ENCODE measurements at places on chromosomes 2 and 18.

DNA sequence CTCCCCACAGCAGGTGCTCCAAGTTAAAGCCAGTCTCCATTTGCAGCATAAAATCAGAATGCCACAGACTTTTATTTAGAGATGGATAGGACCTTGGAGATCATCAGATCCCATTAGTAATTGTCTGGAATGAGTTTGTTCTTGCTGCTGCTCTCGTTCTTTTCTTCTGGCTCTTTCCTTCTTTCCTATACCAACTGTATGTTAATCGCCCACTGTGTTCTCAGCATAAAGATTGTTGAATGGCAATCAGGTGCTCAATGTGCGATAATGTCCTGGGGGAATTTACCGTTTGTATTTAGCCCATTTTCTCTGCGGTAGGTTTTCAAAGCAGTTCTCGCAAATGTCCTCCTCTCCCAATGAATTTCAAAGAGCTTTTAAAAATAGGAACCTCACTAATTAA is 3.3 kb downstream of the GPR39 start:
- DNase-seq: no peak

DNA sequence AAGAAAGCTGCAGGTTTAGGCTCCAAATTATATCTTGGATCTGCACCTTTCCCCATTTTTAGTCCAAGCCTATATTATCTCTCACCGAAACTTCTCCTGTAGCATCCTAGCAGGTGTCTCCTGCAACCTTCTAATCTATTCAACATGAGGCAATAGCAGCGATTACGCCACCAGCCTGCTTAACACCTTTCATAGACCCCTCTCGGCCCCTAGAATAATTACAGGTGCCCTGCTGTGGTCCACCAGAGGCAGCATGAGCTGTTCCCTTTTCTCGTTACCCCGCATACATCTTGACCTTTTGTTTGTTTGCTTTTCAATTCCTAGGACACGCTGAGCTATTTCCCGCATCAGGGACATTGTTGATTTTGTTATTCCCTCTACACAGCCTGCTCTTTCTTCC is 361.9 kb downstream of the CYRIA start:
- no peak for DNase-seq

DNA sequence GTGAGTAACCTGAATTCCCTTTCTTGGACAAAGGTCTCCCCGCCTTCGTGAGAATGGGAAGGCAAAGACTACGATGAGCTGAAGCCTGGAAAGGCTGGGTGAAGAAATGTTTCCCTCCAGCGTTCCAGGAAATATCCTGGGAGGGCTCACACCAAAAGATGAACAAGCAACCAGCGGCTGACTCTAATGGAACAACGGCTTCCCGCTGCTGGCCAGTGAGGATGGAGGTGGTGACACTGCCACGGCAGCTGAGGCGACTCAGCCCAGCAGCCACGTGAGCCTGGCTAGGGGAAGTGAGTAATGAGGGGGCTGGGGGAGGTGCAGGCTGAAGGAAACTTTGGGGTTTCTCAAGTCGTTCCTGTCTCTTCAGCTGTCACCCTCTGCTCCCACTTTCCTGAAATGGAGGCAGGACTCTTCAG is 105.0 kb upstream of the SMAD7 start:
- DNase-seq: no peak

DNA sequence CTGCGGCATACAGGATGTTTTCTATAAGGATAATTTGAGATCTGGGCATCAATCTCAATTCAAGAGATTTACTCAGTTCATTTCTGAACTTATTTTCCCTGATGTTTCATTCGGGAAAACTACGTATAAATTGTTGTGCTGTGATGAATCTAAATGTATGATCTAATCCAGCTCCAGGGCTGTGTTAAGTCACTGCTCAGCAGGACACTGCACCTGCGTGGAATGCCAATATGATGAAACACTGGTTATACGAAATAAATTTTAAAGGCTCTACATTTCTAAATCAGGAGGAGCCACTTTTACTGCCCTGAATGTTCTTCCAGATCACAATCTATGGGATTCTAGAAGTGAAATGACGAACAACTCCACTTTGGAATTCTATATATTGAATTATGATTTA is 259.0 kb downstream of the HNMT start:
- no peak for DNase-seq

DNA sequence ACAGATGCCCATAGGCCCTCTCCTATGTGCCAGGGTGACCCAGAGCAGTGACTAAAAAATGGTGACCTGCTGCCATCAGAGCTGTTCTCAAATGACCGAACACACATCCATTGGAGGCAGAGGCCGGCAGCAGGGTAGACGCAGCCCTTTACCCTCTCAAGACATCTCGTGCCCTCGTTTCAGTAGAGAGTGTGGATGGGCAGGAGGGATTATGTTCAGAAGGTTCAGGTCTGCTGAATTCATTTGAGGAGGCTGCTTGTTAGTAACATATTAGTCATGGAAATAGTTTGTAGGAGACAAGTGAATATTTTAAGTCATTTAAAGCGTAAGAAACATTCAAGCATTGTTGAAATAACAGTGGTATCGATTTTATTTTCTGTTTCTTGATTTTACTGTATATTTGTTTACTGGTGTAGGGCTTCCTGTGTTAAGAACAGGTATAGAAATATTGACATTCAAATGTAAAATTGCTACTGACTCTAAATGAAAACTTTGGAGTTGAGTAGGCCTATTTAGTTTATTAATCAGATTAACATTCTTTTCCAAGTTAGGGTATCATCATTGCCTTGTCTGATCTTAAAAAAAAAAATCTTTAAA is 82.6 kb downstream of the ZNF532 start:
- DNase-seq: no peak

DNA sequence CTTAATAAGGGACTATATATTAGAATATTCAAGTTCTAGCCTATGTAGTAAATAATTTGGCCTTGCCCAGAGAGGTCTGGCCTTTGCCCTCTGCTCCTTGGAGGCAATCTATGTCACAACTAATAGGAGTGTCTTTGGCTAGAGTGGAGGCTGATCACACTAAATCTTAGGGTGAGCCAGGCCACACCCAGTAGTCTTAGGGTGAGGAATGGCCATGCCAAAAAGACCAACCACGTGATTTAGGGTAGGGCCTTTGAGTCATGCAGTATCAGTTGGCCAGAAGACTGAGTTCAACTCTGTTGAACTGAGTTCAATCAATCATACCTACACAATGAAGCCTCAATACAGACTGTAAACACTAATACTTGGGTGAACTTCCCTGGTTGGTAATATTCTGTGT is 26.0 kb upstream of the FLACC1 start:
- no peak for DNase-seq

All from activated naive CD4-positive, alpha-beta T cell (primary cell).